Breast epithelium (tissue), 4 donors: ENCODE measurements at places on chromosomes 2 and 18. TPM values are rescaled to one million over a fixed set of nuclear protein-coding genes. Genes with fewer than 3 reads are reported as not detected.

GRCh38 chr18:31624892-31625640, 33.4 kb downstream of the TTR start:
- no peaks in the 10 kb centered on the region for H3K4me1 ChIP-seq
- DNase-seq, result no peak
- H3K27me3 ChIP-seq, result no peaks in the 10 kb centered on the region

DNA sequence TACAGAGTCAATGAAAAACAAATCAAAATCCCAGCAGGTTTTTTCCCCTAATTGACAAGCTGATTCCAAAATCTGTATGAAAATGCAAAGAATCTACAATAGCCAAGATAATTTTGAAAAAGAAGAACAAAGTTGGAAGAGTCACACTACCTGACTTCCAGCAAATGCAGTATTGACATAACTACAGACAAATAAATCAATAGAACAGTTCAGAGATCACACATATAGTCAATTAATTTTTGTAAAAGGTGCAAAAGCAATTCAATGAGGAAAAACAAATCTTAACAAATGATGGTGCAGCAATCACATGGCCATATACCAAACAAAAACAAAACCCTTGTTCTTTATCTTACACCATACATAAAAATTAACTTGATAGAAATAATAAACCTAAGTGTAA, 74.6 kb upstream of the ST8SIA5 start:
- no peak overlapping the region for H3K4me3 ChIP-seq
- H3K27me3 ChIP-seq, result no peaks in the 10 kb centered on the region
- no peak overlapping the region for H3K27ac ChIP-seq
- H3K4me1 ChIP-seq, result no peaks in the 10 kb centered on the region

- H3K36me3 ChIP-seq, result no peaks in the 10 kb centered on the region
- H3K27me3 ChIP-seq, result no peaks in the 10 kb centered on the region
- no peak for DNase-seq
- no peak overlapping the region for H3K27ac ChIP-seq
Measured at GRCh38 chr18:44837482-44838180, 156.9 kb downstream of the SETBP1 start.

GRCh38 chr2:236558036-236558435, 11.6 kb upstream of the ACKR3 start:
- H3K4me1 ChIP-seq, result no peaks in the 10 kb centered on the region
- no peak overlapping the region for H3K4me3 ChIP-seq
- H3K27me3 ChIP-seq, result no peaks in the 10 kb centered on the region
- no peaks in the 10 kb centered on the region for H3K36me3 ChIP-seq
- no peak overlapping the region for H3K27ac ChIP-seq

- no peak for DNase-seq
- no peak overlapping the region for H3K27ac ChIP-seq
- H3K4me1 ChIP-seq, result no peaks in the 10 kb centered on the region
- no peaks in the 10 kb centered on the region for H3K27me3 ChIP-seq
- no peaks in the 10 kb centered on the region for H3K36me3 ChIP-seq
Measured at GRCh38 chr2:124001696-124002430, 23.2 kb upstream of the CNTNAP5 start.

DNA sequence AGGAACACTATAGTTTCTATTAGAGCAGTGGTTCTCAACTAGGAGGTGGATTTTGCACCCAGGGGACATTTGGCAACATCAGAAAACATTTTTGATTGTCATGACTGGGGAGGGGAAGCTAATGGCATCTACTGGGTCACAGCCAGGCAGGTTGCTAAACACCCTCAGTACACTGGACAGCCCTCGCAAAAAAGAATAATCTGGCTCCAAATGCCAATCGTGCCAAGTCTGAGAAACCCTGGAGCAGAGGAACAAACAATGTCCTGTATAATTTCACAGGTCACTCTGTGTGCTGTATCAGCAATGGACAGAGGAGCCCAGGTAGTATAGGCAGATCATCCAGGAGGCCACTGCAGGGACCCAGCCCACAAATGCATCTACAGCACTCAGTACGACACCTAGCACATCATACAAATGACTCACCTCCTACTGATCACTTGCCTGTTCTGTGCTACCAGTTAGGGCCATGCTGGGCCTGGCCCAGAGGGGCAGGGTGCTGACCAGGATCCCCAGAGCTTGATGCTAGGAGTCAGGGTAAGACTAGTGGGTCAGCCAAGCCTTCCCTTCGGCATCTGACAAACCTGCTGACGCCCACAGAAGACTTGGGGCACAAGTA, 37.6 kb downstream of the SFXN5 start:
- no peaks in the 10 kb centered on the region for H3K36me3 ChIP-seq
- no peaks in the 10 kb centered on the region for H3K4me1 ChIP-seq
- H3K27ac ChIP-seq, result no peak overlapping the region
- H3K4me3 ChIP-seq, result no peak overlapping the region

DNA sequence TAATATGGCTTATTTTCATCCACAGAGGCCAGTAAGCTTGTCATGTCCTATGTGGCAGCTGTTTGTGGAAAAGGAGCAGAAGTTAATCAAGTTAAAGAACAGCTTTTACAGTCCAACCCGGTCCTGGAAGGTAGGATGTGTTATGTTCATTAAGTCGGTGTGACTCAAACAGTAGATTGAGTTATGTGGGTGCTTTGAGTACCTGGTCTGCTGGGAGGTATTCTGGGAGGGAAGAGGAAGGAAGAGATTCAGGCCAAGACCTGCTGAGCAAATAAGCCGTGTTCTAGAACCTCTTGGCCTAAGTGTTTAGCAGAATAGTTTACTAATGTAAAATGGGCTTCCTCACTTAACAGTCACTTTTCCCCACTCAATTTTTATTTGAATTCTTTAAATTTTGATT, 96.2 kb downstream of the MYO1B start:
- H3K27me3 ChIP-seq, result no peaks in the 10 kb centered on the region
- H3K27ac ChIP-seq, result no peak overlapping the region
- H3K4me3 ChIP-seq, result no peak overlapping the region
- H3K4me1 ChIP-seq, result no peaks in the 10 kb centered on the region
- H3K36me3 ChIP-seq, result no peaks in the 10 kb centered on the region
- DNase-seq, result no peak

GRCh38 chr2:164694275-164694695, 73.0 kb upstream of the GRB14 start:
- no peaks in the 10 kb centered on the region for H3K27me3 ChIP-seq
- H3K27ac ChIP-seq, result no peak overlapping the region
- peaks cover 4% of the 10 kb centered on the region for H3K36me3 ChIP-seq
- H3K4me1 ChIP-seq, result no peaks in the 10 kb centered on the region

DNA sequence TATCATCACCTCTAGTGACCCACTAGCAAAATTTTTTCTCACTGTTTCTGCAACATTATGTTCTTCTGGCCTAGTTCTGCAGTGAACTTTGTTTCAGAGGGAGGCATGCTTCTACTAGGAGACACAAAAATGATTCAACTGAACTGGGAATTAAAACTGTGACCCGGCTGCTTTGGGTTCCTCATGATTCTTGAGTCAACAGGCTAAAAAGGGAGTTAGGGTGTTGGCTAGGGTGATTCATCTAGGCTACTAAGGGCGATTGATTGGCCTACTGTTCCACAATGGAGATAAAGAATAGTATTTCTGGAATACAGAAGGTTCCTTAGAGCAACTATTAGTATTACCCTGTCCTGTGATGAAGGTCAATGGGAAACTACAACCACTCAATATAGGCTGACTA, 179.5 kb downstream of the PPP1R1C start:
- H3K4me3 ChIP-seq, result no peak overlapping the region
- H3K27ac ChIP-seq, result no peak overlapping the region
- DNase-seq, result no peak
- H3K4me1 ChIP-seq, result no peaks in the 10 kb centered on the region
- no peaks in the 10 kb centered on the region for H3K27me3 ChIP-seq

Gene FEV
- total RNA-seq, result not detected

Gene AGXT
- total RNA-seq, result under 0.01 TPM
